NCI-H226 (cell line): ENCODE measurements at places on chromosomes 5 and 9.

DNA sequence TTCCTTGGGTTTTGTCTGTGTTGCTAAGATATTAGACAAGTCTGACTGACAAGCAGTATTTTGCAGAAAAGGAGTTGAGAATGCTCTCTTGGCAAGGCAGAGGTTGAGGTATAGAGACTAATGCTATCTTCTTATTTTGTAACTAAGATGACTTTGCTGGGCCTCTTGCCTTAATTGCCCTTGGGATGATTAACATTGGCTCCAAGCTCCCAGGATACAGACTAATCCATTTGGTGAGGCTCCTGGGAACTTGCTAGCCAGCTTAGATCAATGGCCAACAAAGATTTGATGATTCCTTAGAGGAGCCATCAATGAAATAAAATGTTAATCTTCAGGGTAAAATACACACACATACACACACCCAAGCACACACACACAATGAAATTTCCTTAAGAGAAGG, 28.7 kb upstream of the AP3B1 start:
- no peak for DNase-seq

DNA sequence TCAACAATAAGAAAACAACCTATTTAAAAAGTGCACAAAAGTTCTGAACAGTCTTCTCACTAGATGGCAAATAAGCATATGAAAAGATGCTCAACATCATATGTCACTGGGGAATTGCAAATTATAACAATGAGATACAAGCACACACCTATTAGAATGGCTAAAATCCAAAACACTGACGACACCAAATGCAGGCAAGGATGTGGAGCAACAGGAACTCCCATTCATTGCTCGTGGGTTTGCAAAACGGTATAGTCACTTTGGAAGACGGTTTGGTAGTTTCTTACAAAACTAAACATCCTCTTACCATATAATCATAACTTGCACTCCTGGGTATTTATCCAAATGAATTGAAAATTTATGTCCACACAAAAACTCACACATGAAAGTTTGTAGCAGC, 100.9 kb upstream of the TBC1D2 start:
- DNase-seq = no peak

DNA sequence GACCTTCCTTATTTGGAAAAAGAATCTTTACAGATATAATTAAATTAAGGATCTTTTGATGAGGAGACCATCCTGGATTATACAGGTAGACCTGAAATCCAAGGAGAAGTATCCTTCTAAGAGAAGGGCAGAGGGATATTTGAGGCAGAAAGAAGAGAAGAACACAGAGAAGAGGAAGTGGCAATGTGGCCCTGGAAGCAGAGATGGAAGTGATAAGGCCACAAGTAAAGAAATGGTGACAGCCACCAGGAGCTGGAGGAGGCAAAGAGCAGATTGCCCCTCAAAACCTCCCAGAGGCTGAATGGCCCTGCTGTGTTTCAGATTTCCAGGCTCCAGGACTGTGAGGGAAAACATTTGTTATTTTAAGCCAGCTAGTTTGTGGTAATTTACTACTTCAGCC, 93.0 kb upstream of the ANKRD55 start:
- DNase-seq = no peak

DNA sequence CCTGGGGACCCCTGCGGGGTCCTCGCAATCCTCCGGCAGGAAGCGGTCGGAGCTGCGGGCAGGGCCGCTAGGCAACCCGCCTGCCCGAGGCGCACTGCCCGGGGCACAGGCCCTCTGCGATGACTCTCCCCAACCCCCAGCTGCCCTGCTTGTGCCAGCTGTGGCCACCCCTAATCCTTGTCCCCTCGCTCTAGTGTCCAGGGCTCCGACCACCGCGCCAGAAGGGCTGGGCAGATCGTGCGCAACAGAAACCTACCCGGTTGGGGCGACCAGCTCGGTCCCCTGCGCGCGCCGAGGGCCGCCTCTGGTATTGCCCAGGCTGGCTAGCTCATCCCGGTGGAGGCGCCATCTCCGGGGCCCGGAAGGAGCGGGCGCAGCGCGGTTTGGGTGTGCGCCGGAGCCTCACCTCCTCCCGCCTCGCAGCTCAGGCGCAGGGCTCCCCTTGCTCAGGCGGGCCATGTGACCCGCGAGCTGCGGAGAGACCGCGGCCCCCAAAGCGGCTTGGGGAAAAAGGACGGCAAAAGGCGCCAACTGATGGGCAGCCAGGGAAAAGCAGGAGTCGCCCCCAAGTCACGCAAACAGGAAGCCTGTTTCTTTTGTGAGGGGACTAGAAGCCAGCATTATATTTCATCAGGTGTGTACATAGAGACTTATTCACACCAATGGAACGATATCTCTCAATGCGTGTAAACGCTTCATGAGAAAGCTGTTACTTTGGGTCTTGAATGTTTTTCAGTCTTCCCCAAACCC, 46.8 kb upstream of the RNF20 start:
- DNase-seq = no peak

- DNase-seq = peak; percentile 81
Measured at GRCh38 chr9:87909310-87910041, 8.3 kb upstream of the SPATA31C1 start.

- no peak for DNase-seq
Measured at GRCh38 chr5:35999547-35999946, 8.4 kb upstream of the UGT3A1 start.

GRCh38 chr5:106085136-106085535, 1585.6 kb downstream of the EFNA5 start:
- DNase-seq = no peak
